ENCODE measurements at places on chromosomes 4 and X.

DNA sequence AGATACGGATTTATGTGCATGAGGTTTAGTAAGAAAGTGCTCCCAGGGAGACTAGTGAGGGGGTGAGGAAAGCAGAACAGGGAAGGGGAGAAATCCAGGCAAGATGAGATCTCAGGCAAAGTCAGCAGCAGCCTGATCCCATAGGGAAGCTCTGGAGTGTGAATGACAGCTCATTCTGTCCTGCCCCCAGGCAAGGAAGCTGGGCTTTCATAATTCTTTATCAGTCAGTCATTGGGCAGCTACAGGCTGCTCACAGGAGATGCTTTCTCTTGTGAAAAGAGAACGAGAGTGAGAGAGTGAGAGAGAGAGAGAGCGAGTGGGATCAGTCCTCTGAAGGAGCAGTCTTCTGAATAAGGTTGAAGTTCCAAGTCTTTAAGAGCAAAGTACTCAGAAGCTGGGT is 48.1 kb downstream of the SRPX start:
- no peak for DNase-seq

DNA sequence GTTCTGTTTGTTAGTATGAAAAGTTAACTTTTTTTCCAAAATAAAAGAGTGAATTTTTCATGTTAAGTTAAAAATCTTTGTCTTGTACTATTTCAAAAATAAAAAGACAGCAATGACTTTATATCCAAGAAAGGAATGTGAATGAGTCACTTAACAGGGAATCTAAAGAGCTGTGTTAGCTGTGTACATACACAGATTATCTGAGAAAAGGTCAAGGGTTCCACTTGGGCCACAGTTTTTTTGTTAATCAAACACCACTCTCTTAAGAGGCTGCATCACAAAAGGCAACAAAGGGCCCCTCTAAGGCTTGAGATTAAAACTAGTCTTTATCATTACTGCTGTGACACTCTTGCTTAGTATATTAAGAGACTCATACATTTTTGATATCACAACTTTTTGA is 82.1 kb downstream of the FIP1L1 start:
- no peak for DNase-seq

DNA sequence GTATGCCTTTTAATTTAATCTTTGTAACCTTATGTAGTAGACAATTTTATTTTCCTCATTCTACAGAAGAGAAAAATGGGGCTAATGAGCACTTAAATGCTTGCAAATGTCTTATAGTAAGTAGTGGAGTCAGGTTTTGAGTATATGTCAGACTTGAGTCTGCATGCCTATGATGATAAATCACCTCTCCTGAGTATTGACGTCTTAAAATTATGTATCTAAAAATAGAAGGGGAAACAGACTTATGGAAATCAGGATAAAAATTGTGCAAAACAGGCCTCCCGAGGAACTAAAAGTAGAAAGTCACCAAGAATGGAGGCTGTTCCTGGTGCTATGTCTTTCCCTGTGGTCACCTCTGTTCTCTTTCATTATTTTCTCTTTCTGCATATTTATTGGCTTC is 92.7 kb downstream of the STIM2 start:
- no peak for DNase-seq

- DNase-seq = no peak
These were observed 39.6 kb downstream of the CCNI start for GRCh38 chr4:77036206-77036605.

- no peak for DNase-seq
These were observed 100.4 kb downstream of the HS6ST2 start for GRCh38 chrX:132858018-132858417.

- no peak for DNase-seq
These were observed 19.7 kb downstream of the TRIM2 start for GRCh38 chr4:153223930-153224329.

DNA sequence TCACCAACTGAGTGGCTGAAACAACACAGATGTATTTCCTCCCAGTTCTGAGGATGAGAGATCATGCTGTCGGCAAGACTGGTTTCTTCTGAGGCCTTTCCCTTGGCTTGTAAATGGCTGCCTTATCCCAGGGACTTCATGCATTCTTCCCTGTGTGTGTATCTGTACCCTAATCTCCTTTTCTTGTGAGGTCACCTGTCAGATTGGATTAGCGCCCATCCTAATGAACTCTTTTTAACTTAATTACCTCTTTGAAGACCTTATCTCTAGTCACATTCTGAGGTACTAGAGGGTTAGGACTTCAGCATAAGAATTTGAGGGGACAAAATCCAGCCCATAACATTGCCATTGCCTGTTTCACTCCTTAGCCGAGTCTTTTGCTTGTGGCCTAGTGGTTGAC is 59.5 kb upstream of the TMEM150C start:
- DNase-seq = no peak

GRCh38 chr4:2950221-2950989 is 12.8 kb downstream of the NOP14 start:
- DNase-seq = no peak

GRCh38 chr4:185167234-185167633 is 24.2 kb downstream of the SLC25A4 start:
- DNase-seq = no peak

DNA sequence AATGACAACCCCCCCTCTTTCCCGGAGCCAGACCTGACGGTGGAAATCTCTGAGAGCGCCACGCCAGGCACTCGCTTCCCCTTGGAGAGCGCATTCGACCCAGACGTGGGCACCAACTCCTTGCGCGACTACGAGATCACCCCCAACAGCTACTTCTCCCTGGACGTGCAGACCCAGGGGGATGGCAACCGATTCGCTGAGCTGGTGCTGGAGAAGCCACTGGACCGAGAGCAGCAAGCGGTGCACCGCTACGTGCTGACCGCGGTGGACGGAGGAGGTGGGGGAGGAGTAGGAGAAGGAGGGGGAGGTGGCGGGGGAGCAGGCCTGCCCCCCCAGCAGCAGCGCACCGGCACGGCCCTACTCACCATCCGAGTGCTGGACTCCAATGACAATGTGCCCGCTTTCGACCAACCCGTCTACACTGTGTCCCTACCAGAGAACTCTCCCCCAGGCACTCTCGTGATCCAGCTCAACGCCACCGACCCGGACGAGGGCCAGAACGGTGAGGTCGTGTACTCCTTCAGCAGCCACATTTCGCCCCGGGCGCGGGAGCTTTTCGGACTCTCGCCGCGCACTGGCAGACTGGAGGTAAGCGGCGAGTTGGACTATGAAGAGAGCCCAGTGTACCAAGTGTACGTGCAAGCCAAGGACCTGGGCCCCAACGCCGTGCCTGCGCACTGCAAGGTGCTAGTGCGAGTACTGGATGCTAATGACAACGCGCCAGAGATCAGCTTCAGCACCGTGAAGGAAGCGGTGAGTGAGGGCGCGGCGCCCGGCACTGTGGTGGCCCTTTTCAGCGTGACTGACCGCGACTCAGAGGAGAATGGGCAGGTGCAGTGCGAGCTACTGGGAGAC is 1.6 kb downstream of the PCDH10 start:
- peak; percentile 68 for DNase-seq

- no peak for DNase-seq
These were observed 114.2 kb upstream of the MAP3K15 start for GRCh38 chrX:19629541-19629940.

DNA sequence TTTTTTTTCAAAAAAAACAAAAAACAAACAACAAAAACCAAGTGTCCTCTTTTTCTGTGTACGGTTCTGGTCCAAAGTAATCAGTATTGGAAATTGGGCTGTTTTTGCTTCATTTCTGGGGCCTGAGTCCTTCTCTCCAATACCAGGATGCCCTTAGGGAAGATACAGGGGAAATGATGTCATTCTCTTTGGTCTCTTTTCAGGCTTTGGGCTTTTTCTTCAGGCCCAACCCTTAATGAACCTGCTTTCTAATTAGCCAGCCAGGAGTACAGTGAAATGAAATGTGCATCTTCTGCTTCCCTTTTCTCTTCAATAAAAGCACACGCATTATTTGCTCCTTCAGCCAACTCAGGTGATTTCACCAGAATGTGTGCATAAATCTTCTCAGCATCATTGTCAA is 52.6 kb upstream of the RBPJ start:
- DNase-seq = no peak

DNA sequence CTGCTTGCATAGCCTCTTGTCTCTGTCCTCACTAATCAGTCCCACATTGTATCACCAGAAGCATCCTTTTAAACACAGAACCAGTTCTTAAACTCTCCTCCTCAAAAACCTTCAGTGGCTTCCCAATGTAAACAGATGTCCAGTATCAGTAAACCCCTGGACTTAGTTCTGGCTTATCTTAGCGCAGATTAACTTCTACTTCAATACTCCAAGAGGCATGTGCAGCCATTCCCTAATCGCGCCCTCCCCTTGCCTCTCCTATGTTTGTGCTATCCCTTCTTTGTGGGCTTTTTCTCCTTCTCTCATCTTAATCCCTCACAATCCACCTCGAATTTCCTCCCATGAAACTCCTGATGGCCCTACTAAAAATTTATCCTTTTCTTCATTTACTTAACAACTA is 193.8 kb downstream of the FBXO8 start:
- no peak for DNase-seq

GRCh38 chrX:37745354-37745753 is 34.5 kb upstream of the CYBB start:
- peak; percentile 73 for DNase-seq

DNA sequence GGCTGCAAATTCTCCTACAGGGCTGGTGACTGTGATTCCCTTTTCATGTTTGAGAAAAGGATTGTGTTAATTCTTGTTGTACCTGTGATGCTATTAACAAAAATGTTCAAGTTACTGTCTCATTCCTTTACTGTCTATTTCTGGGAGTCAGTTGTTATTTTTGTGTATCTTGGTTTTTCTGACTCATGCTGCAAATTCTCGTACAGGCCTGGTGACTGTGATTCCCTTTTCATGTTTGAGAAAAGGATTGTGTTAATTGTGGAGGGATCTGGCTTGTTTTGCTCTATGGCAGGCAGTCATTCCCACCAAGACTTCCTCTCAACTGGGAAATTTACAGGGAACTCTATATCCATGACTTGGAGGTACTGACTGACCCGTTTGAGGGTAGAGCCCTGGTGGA is 693.4 kb upstream of the INTU start:
- no peak for DNase-seq

GRCh38 chrX:13022926-13023325 is 21.5 kb downstream of the FAM9C start:
- DNase-seq = no peak

DNA sequence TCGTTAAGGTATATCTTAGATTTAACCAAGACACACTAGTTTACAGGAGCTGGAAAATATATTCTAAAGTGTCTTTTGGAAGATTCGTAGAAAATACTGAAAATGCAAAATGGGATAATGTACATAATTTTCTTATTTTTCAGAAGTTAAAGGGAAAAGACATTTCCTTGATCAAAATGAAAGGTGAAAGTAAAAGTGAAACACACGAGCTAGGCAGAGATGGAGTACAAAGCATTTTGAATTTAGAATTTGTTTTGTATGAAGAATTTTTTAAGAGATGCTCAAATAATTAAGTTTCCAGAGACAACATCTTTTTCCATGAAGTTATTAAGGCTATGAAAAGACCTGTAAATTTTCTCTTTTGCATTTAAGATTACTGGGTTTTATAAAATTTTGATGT is 2192.6 kb upstream of the AGA start:
- DNase-seq = no peak

- no peak for DNase-seq
These were observed 66.5 kb upstream of the LRPAP1 start for GRCh38 chr4:3598695-3599227.

DNA sequence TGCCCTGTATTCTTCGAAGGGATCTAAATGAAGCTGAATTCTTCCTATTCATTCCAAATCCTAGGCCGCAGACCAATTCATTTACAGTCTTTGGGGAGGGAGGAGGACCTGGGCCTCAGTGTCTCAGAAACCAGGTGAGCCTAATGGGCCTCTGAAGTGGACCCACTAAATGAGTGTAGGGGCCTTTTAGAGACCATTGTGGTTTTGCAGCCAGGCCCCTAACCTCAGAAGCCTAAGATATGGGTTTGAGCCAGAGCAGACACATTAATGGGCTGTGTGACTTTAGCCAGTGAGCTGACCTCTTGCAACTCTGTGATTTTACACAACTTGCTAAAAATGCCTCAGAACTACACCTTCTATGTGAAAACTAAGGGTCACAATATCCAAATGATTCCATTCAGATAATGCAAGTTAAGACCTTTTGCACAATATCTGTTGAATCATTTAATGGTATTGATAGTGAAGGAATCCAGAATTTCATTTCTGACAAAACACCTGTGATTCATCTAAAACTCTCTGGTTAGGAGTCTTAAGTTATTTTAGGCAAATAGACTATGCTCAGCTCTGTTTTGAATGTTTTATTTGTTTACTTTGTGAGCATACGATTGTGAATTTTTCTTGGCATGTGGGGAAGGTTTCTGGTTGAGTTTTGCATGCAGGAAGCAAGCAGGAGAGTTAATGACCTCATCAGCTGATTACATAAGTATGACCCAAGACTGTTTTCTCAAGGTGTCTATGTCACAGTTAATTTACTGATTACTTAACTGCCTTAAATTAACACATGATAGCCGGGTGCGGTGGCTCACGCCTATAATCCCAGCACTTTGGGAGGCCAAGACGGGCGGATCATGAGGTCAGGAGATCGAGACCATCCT is 75.0 kb downstream of the EVC start:
- no peak for DNase-seq

DNA sequence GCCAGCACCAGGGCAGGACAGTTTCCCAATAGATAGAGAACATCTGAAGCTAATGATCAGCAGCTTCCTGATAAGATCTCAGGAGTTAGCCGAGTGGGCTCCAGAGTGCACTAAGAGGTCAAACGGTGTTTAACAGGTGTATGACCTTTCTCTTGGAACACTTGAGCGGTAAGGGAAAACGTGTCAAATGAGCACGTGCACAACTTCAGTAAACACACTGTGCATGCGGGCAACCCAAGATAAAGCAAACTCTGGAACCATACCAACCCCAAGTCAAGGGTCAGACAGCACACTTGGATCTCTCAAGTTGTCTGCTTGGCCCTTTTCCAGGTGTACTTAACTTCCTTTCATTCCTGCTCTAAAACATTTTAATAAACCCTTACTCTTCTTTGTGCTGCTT is 1941.5 kb upstream of the PCDH10 start:
- DNase-seq = no peak

DNA sequence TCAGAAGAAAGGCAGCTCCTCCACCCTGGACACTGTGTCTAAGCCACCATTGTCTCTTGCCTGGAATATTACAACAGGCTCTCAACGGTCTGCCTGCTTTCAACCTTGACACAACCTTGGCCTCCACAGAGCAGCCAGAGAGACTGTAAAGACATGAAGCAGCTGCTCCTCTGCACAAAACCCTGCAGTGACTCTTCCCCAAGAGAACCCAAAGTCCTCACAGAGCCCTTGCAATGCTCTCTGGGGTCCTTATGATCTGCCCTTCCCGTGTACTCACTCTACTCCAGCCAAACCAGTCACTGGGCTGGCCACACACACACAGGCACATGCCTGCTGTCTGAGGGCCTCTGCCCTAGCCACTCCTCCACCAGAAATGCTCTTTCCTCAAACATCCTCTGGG is 75.9 kb upstream of the CPEB2 start:
- DNase-seq = no peak
